ENCODE measurements at places on chromosomes 2 and 18.

GRCh38 chr2:220198896-220199295 is 571.5 kb downstream of the SLC4A3 start:
- no peak for DNase-seq

- DNase-seq: no peak
Observed at GRCh38 chr18:52541056-52541455, 201.1 kb downstream of the DCC start.

- no peak for DNase-seq
Observed at GRCh38 chr2:44889096-44889495, 52.4 kb upstream of the SIX3 start.

DNA sequence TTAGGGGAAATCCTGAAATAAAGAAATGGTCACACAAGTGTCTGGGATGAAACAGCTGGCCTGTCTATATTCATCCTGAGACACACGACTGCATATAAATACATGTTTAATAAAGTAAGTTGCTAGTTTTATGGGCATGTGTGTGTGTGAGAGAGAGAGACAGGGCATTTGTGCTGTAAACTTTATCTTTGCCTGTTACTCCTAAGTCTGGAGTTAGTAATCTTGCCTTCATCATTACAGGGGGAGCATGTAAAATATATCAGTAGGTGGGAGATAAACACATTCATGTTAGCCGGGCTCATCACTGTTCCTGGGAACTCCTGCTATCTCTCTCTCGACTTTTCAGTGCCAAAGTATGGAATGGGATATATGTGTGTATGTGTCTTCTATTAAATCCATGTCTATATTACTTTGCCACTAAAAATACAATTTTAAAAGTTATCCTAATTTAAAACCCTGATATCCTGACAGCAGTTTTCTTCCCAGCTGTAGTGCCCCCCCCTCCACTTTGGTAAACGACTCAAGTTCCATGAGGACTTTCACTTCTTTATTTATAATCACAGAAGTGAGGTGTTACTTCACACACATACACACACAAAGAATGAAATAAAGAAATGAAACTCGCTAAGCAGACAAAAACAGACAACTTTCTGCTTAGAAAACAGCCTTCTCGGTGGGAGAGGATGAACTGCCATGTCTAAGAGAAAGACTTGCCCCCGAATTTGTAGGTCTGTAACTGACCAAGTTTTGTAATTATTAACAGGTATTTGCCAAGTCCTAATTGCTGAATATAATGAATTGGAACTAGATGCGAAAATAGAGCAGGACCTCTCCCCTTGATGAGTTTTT is 947 bp downstream of the ZEB2 start:
- DNase-seq: no peak

- no peak for DNase-seq
Observed at GRCh38 chr2:97751752-97752151, 38.4 kb downstream of the ZAP70 start.

DNA sequence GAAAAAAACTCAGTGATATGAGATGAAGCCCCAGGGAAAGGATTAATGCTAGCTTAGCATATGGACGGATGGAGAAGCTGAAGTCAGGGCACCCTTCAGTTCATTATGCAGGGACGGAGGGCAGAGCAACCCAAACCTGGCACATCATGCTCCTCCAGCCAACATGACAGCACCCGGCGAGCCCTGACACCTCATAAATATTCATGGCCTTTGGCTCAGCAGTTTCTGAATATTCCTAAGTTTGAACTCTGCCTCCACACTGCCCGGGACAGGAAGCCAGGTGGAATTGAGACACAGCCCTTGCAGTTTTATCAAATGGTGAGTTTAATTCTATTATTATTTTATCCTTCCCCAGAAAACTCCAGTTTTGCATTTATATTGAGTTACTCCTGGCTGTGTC is 87.3 kb upstream of the SH3BP4 start:
- DNase-seq: no peak

GRCh38 chr18:1541478-1541877 is 636.8 kb downstream of the ADCYAP1 start:
- DNase-seq: no peak

- DNase-seq: no peak
Observed at GRCh38 chr18:74152857-74153256, 4.5 kb downstream of the TIMM21 start.

- DNase-seq: no peak
Observed at GRCh38 chr2:227461811-227462461, 10.0 kb upstream of the AGFG1 start.

GRCh38 chr2:106065983-106066820 is 127.9 kb downstream of the UXS1 start:
- DNase-seq: no peak

DNA sequence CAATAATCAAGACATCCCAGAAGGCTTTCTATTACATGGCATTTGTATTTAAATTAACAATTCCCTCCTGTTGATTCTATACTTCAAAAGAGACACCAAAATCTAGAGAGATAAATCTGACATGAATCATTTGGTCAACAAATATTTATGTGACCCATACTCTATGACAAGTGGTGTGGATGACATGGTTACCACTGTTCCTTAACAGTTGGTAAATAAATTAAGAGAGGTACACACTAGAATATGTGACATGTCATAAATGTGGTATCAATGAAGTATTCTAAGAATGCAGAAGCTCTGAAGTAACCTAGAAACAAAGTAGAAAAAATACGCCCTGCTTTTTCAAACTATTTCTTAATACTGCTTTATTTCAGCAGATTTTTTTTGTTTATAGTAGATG is 255.4 kb downstream of the EXOC6B start:
- no peak for DNase-seq

GRCh38 chr2:44974064-44974715 is 32.7 kb downstream of the SIX3 start:
- no peak for DNase-seq

- no peak for DNase-seq
Observed at GRCh38 chr2:5846881-5847280, 154.7 kb downstream of the SOX11 start.

DNA sequence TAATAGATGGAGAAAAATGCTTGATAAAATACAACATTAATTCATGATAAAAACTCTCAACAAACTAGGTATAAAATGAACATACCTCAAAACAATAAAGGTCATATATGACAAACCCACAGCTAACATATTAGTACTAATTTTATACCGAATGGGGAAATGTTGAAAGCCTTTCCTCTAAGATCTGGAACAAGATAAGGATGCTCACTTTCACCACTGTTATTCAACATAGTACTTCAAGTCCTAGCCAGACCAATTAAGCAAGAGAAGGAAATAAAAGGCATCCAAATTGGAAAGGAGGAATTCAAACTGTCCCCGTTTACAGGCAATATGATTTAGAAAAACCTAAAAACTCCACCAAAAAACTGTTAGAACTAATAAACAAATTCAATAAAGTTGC is 61.5 kb upstream of the CTIF start:
- DNase-seq: no peak

- no peak for DNase-seq
Observed at GRCh38 chr2:178234648-178235047, 40.3 kb downstream of the OSBPL6 start.

DNA sequence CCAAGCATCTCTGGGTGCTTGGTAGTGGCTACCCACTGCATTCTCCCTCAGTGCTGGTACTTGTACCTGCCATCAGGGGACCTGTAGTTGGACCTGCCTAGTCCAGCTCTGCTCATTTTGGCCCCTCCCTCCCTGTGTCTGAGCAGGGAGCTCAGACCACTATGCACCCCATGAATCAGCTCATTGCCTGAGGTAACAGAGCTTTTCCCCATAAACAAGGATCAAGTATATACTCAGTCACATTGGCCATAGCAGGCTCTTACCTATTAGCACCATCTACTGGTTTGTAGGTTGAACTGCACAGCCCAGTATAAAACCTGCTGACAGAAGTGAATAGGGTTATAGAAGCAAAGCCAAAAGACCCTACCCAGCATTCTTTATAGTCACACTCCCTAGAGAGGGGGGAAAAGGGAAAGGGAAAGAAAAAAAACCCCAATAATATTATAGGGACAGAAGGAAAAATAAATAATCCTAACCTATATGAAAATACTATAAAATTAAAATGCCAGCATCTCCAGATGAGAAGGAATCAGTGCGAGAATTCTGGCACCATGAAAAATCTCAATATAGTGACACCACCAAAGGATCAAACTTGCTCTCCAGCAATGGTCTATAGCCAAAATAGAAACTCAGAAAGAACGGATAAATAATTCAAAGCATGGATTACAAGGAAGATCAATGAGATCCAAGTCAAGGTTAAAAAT is 6.9 kb upstream of the FLACC1 start:
- peak; percentile 31 for DNase-seq

DNA sequence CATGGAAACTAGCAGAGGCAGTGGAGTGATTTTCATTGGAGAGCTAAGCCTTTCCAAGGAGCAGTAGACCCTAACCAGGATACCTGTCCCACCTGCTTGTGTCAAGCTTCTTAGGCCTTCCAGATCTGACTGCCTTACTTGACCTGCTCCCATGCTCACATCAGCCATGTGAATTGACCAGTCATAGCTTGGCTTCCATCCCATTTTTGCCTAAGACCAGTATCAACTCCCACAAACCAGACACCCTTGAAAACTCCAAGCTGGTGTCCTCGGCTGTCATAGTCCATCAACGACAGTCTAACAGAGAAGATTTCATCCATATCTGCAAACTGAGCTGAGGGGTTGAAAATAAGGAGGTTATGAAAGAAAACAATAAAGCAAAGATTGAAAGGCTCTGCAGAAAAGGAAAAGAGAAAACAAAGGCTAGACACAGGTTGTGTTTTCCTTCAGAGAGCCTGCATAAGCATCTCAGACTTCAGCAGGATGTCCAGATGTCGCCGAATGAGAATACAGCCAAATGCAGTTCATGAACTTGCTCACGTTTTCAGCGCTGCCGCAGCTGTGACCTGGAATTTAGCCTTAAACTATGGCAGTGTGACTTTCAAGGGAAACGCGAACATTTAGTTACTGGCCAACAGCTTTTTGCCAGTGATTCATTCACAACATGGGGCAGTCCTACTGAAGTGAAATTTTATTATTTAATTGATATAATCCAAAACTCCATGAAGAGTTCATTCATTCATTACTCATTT is 868.1 kb upstream of the ID2 start:
- no peak for DNase-seq

- peak; percentile 40 for DNase-seq
Observed at GRCh38 chr2:176637486-176638166, 368.4 kb downstream of the MTX2 start.

GRCh38 chr18:3827236-3827845 is 377.4 kb downstream of the TGIF1 start:
- DNase-seq: no peak

GRCh38 chr2:174058026-174058425 is 92.9 kb upstream of the SP3 start:
- no peak for DNase-seq

DNA sequence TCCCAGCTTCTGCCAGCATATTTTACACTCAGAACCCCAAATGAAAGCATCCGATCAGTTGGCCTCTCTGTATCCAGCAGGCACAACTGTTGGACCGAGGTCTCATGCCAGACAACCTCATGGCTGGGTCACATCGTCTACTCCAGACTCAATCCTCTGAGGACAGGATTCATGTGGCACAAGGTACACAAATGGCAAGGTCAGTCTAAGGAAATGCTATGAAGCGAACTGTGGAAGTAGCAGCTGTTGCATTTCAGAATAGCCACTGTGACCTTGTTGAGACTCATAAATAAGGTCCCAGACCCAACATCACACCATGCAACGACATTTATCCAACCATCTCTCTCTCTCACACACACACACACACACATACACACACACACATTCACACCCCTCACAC is 7.1 kb upstream of the FZD7 start:
- no peak for DNase-seq

DNA sequence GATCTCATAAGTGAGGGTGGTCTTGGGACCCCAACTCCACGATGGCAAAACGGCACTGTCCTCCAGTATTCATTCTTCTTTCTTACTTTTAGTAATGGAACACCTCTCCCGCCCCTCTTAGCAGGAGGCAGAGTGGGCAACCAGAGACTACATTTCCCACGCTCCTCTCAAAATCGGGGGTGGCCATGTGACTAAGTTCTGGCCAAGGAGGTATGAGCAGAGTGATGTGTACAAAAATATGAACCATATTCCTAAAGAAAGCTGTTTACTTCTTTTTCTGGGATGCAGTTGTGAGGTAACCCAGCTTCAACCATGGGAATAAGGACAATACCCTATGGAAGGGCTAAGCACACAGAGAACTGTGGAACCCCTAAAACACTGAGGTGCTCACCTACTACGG is 12.8 kb downstream of the REV1 start:
- no peak for DNase-seq

GRCh38 chr18:79955302-79956075 is 4.0 kb upstream of the SLC66A2 start:
- no peak for DNase-seq

GRCh38 chr18:74116633-74117554 is 30.7 kb downstream of the FBXO15 start:
- DNase-seq: no peak

DNA sequence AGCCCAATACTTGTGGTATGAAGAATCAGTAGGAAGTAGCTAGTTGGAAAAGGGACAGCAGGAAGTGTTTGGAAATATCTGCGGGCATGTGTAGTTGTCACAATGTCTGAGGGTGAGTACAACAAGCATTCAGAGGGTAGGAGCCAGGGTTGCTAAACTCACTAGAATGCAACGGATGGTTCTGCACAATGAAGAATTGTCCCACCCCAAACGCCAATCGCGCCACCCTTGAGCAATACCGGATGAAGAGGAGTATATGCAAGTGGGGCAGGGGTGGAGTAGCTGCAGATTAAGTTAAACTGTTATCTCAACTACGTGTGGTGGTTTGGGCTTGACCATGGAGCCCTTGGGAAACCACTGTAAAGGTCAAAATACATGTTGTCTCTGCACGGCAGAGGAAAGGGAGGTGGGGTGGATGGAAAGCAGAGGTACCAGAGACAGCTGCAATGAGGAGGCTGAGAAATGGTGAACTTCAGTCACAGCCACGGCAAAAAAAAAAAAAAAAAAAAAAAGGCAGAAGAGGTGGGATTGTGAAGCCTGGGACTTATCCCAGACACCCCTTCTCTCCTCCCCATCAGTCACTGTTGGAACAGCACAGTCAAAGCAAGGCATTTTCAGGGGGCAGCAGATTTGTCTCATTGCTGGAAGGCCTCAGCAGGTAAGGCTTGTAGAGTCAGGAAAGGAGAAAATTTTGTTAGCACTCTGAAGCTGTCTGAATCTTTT is 5.2 kb downstream of the CCL20 start:
- DNase-seq: no peak
